Fibroblast of skin of scalp (primary cell): ENCODE measurements at places on chromosomes 6 and 20.

DNA sequence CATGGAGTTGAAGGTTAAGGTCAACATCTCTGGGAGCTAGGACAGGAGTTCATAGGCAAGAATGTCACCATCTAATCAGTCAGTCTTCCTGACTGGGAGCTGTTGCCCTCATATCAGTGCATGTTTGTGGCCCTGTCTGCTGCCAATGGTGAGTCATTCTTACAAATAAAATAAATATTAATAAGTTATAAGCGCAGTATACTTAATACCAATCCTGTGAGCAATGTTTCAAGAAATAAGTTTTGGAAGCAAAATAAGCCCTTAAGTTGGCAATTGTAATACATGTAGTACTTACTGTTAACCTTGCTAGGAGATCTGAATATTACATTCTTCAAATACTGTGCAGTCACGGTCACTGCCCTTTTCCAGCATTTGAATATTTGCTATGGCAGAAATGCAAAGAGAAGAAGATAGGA, 20.2 kb upstream of the MDGA1 start:
- peak; percentile 91 for DNase-seq

GRCh38 chr6:110422444-110422822, 7.1 kb upstream of the DDO start:
- peak; percentile 68 for DNase-seq

GRCh38 chr6:38552121-38552520, 87.6 kb downstream of the BTBD9 start:
- DNase-seq: no peak

GRCh38 chr6:42748203-42748898, 2.4 kb upstream of the TBCC start:
- DNase-seq: no peak

GRCh38 chr6:42374018-42374669, 77.6 kb downstream of the TRERF1 start:
- DNase-seq: no peak
